ENCODE measurements at places on chromosomes 3 and 15.

DNA sequence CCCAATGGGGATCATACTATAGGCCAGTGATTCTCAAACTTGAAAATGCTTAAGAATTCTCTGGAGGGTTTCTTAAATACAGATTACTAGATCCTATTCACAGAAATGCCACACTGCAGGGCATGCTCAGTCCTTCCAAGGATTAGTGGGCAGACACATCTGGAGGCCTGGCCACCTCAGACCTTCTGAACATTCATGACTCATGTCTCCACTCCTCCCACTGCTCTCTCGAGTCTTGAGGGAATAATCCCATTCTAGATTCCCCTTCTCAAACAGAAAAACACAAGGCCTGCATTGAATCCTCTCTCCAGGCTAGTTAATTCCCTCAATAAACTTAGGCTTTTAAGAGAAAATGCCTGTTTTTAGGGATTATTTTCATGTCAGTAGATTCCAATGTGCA, 22.1 kb downstream of the ZNF621 start:
- no peak for DNase-seq

DNA sequence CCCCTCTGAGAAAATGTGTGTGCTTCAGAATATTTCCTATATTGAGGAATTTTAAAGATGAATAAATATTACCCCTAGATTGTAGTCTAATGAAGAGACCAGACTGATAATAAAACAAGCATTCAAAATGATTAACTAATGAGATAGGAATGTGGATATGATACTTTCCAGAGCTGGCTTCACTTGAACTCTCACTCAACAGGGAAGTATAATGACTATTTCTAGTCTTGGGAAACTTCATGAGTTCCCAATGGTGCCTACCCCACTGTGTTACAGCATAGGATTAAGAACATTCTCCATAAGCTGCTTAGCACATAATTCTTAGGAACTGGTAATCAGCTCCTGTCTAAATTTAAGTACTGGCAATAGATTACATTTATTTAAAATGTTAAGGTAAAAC, 261.5 kb upstream of the ZNF385D start:
- no peak for DNase-seq

GRCh38 chr3:128285967-128286321, 132.7 kb downstream of the EEFSEC start:
- DNase-seq, result no peak

DNA sequence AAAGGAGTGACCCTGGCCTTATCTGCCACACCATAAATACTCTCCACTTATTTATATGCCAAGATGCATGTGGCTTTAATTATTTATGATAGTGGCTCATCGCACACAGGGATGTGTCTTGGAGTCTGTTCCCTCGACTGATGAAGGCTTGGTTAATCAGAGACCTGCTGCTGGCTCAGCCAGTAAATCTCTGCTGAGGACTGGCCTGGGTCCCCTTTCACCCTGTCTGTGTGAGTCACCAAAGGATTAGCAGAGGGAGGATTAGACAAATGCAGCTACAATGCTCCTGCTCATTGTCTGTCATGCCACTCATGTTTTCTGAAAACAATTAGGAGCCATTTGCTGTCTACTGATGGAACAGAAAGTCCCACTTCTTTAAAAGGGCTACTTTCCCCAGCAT, 226.8 kb downstream of the NTRK3 start:
- DNase-seq, result no peak

- DNase-seq, result peak; percentile 43
Observed at GRCh38 chr3:44825264-44825925, 36.3 kb upstream of the TMEM42 start.

DNA sequence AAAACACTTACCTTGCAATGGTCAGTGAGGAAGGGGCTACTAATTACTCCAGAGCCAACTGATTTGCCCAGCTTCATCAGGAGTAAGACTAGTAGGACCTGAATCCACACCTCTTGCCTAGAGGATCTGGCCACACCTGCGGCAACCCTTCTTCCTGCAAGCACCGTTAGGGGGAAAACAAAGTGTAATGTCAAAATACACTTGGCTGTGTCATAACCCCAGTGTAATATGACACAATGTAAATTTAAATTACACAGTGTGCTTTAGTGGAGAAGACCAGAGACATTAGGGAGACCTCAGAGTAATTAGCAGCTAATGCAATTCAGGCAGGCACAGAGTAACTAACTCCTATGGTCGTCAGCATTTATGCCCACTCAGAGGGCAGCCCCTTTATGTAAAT, 308.5 kb upstream of the ARRDC4 start:
- no peak for DNase-seq

DNA sequence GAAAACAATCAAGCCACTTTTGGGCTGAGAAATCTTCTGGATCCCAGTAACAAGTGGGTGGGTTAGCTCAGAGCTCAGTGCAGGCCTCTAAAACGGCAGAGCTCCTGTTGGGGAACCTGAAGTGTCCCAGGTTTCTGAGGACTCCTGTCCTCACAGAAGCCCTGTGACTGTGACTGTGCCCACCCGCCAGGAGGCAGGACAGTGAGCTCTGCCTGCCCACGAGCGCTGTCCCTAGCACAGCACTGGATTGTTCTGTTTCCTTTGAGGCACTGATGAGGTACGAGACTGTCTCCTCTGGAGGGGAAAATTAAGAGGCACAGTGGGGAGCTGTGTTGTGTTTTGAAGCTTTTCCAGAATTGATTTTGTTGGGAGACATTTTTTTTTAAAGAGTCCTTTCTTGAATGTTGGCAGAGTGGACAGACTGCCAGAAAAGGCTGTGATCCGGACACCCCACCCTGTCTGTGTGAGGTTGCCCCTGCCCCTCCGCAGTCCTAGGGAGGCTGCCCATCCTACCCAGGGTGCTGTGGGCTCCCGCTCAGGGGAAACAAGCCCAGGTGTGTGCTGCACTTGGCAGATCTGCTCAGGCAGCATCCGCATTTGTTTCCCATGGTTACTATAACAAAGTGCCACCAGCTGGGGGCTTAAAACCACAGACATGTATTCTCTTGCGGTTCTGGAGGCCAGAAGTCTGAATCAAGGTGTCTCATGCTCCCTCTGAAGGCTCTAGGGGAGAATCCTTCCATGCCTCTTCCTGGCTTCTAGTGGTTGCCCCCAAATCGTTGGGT, 66.6 kb upstream of the LARS2 start:
- no peak for DNase-seq

- DNase-seq, result no peak
Observed at GRCh38 chr3:130960139-130960795, 66.4 kb downstream of the ASTE1 start.

- DNase-seq, result no peak
Observed at GRCh38 chr3:49916686-49917085, 12.9 kb downstream of the MON1A start.

DNA sequence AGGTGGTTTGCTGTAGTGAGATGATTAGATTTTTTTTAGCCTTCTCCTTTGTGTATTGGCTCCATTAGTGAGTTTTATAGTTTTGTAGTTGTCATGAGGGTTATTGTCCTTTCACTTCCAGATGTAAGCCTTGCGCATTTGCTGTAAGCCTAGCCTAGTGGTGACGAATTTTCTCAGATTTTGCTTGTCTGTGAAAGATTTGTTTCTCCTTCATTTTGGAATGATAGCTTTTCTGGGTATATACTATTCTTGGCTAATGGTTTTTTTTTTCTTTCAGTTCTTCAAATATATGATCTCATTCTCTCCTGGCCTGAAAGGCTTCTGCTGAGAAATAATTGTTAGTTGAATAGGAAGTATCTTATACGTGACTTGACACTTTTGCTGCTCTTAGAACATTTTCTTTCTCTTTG, 166.5 kb upstream of the THRB start:
- no peak for DNase-seq
